ENCODE measurements at places on chromosomes 12 and 14.

DNA sequence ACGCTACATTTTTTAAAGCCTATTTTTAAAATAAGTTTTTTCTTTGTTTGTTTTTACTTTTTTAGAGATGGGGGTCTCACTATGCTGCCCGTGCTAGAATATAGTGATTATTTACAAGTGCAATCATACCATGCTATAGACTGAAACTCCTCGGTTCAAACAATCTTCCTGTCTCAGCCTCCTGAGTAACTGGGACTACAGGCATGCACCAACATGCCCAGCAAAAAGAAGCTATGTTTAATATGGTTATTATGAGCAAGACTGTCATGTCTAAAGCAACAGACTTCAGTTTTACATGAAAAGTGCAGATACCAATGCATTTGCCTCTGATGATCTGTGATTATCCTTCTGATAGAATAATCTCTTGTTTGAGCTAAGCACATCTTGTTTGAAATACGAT, 45.6 kb upstream of the SGPP1 start:
- no peak for DNase-seq

DNA sequence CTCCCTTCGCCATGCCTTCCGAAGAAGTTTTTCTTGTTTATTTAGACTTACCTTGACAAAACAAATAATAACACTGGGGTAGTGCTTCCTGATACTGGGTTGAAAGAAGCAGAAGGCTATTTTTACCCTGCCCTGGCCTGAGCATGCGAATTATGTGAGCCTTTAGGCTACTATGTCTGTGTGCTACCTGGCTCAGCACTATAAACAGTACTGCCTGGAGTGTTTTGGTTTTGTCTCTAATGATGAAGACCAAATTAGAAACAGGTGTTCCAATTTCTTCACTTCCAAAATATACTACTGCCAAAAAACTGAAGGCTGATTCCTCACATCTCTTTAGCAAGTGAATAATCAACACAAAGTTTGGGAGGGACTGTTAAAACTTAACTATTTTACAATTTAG, 7.6 kb upstream of the OVCH1 start:
- DNase-seq = no peak

GRCh38 chr14:52235434-52235833, 32.1 kb upstream of the PTGDR start:
- no peak for DNase-seq

- DNase-seq = no peak
These were observed 29.6 kb downstream of the NUDT4 start for GRCh38 chr12:93407054-93407962.

GRCh38 chr12:95571369-95571768, 20.1 kb upstream of the USP44 start:
- no peak for DNase-seq

DNA sequence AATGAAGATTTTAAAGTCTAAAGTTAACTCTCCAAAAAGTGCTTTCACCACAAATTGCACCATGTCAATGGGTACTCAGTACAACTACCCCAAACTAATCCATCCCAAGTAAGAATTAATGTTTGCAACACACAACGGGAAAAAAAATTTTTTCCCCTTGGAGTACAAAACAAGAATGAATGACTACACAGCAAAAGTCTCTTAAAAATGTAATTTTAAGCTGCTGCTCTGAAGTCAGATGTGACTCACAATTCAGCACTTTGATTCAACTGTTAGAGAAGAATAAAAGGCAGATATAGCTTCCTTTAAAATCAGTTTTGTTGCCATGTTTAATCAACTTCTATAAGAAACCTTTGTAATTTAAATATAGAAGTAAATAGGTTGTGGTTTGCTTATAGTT, 42.5 kb upstream of the VPS33A start:
- DNase-seq = no peak

DNA sequence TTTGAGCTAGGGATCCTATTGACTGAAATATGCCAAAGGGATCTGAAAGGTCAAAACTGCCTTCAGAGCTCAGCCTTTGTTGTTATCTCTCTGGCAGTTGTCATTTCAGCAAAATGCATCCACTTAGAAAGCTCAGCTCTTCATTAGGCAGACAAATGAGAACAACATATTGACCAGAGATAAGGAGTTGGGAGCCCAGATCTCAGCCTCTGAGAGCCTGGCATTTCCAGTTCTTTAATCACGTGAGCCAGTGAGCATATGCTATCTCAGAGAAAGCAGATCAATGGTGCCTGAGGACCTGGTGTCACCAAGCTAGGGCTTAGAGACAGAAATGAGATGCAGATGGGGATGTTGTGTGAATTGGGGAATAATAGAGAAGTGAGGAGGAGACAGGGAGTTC, 101.1 kb downstream of the DAD1 start:
- DNase-seq = no peak

- DNase-seq = no peak
These were observed 50.9 kb downstream of the ZFP36L1 start for GRCh38 chr14:68741839-68742470.

DNA sequence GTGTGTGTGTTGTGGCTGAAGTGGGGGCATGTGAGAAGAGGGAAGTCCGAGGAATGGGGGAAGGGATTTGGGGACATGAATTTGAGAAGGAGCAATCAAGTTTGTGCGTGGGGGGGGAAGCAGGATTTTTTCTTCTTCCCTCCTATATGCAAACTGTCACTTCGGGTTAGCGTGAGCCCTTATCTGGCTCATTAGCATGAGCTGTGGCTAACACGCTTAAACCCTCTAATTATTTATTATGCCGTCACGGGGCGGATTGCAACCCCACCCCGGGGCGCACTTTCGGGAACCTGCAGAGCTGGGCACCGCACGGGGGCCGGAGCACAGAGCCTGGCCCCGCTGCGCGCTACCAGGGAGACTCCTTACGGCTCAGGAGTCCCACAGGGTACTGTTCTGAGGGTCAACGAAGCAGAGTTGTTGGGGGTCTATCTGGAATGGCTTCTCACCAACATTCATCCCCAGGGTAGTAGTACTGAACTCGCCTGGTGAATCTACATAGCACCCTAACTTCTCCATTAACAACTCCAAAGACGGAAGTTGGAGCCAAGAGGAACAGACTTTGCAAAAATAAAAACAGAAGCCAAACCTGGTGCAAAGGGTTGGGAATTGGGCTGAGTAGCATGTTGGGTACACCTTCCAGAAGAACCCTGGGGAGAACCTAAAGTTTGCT, 6.4 kb upstream of the ASCL1 start:
- DNase-seq = no peak

DNA sequence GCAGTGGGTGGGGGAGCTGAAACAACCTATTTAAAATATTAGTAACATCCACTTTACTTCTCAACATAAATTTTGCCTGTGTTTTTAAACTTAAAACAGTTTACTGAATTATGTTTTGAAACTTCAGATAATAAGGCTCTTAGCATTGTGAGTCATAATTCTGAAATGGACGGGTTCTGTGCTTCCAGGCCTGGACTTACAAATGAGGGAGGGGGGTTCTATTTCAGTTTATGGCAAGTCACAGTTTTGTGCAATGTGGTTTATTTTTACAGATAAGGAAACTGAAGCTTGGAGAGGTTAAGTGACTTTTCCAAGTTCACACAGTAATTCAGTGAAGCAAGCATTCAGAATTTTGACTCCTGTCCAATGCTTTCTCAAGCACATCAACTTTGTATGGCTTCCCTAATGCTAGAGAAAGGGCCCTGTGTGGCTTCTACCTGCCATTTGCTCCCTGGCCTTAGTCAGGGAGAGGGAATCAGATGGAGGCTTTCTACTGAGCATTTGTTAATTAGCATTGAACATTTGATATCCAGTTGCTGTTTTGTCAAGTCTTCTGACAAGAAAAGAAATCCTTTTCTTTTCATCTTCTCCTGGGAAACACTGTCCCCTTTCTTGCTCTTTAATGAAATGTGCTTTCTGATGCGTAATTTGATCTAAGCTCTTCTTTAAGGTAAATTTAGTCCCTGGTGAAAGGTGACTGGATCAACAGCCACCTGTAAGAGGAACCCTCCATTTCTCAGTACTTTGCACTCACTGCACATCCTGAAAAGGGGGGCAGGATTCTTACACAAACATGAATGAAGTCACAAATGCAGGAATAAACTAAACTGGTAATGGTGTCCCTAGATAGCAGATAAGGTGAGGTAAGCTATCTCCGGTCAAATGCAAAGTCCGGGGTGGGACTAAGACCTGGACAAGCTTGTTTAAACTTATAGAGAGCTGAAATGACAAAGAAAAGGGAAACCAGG, 2.5 kb upstream of the SALL2 start:
- DNase-seq = no peak

DNA sequence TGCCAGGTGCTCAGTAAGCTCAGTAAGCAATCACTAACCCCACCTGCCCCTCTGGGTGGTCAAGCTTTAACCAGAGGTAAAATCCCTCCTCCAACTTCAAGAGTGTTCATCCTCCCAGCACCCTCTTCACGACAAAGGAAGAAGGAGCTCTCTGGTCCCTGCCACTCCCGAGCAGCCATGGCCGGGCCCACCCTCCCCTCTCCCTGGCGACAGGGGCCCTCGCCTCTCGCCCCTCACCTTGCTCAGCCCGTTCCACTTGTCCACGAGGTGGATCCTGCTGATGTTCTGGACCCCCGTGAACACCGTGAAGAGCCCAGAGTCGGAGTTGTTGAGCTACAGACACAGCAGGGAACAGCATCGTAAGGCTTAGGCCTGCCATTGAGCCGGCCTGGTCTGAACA, 52.0 kb downstream of the SCARB1 start:
- DNase-seq = no peak

DNA sequence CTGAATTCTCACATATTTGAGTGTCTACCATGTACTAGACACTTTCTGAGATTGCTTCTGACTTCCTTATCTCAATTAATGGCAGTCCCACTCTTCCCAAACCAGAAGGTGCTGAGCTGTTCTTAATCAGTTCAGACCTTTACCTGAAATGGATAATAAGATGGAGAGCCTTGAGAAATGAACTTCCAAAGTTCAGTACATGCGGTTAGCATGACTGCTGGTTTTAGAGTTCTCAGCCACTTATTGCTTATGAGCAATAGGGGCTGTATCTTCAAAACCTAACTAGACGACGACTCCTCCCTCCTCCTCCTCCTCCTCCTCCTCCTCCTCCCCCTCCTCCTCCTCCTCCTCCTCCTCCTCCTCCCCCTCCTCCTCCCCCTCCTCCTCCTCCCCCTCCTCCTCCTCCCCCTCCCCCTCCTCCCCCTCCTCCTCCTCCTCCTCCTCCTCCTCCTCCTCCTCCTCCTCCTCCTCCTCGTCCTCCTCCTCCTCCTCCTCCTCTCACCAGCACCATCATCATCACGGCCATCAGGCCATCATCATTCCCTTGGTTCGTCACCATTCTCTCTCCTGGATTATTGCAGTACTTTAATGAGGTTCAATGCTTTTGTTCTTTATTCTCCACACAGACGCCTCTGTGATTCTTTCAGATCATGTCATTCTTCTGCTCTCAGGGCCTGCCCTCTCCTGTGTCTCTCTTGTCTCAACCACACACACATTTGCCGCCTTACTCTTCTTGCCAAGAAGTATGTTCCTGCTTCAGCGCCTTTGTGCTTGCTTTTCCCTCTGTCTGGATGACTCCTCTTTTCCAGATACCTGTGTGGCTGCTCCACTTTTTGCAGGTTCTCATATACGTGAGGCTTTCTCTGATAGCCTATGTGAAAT, 2.7 kb downstream of the PCNX1 start:
- DNase-seq = peak; percentile 20

DNA sequence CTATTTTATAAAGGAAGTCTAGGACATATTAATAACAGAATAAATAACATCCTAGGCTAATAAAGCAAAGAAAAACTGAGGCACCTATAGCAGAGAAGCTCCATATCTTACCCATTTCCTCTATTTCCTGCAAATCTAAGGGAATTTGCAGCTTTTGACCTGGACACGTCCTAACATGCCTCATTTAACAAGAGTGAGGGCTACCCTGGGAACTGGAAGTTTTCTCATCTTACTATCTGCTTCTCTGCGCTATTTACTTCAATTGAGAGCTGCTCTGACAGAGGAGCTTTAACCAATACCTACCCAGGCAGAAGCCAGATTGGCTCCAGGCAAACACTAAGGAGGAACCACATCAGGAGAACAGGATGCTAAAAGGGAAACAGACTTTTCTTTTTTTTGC, 5.7 kb downstream of the YBX3 start:
- DNase-seq = no peak

DNA sequence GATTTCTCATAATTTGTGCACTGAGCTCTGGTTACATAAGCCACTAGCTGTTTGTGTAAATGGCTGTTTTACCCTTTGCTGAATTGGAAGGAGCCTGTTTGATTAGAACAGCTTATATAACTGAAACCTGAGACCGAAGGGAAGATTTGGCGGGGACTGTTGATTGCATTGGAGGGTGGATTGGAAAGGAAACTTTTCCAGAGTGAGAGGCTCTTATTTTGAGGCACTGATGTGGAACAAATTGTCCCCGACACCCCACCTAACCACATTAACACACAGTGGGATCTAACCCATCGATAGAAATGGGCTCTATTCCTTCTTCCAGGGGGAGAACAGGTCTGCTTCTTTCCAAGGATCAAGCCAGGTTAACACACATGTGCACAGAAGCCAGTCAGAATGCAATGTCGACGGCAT, 51.7 kb downstream of the TMEM30B start:
- no peak for DNase-seq

- DNase-seq = no peak
These were observed 17.2 kb upstream of the LRRK2 start for GRCh38 chr12:40207551-40207950.

- no peak for DNase-seq
These were observed 11.9 kb upstream of the METAP2 start for GRCh38 chr12:95462081-95462480.

DNA sequence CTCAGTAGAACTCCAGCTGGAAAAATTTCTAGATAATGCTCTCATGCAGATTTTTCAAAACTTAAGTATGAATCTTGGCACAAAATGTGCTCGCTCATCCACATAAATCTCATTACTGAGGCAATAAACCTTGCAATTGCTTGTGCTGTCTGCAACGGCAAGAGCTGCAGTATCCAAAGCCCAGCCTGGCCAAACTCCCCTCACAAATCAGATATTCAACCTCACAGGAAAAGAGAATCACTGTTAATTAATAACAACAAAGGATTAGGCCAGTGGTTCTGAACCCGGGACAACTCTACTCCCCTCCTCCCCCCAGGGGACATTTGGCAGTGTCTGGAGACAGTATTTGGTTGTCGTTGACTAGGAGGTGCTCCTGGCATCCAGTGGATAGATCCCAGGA, 19.2 kb upstream of the CORO1C start:
- DNase-seq = no peak

- no peak for DNase-seq
These were observed 106.6 kb downstream of the DYRK2 start for GRCh38 chr12:67754933-67755697.

- DNase-seq = no peak
These were observed 24.0 kb upstream of the IRF2BPL start for GRCh38 chr14:77052281-77053044.

Data from activated naive CD8-positive, alpha-beta T cell treated with anti-CD3 and anti-CD28 coated beads for 36 hours (primary cell).